ENCODE measurements at places on chromosomes 4 and X.

DNA sequence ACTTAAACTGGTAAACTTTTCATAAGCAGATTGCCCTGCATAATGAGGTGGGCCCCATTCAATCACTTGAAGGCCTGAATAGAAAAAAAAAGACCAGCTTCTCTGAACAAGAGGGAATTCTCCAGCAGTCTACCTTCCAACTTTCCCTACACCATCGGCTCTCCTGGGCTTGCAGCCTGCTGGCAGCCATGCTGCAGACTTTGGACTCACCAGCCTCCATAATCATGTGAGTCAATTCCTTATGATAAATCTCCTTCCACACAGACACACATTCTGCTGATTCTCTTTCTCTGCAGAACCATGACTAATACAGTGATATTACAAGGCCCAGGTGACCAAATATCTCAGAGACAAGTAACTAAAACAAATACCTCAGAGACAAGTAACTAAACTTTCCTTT is 113.8 kb upstream of the WDR17 start:
- no peak for DNase-seq

DNA sequence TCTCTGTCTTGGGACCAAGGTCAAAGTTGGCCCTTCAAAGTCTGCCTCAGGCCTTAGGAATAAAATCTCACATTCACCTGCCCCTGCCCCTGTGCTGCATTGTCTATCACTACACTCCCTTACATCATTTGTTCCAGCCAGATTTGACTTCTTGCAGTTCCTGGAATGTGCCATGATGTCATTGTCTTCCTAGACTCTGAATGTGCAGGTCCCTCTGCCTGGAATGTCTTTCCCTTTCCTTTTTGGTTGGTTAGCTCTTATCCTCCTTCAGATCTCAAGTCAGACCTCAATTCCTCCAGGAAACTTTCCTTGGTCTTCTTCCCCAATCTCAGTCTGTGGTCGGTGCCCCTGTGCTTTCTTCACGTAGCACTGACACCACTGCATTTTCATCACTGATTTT is 67.7 kb upstream of the EFNB1 start:
- no peak for DNase-seq

DNA sequence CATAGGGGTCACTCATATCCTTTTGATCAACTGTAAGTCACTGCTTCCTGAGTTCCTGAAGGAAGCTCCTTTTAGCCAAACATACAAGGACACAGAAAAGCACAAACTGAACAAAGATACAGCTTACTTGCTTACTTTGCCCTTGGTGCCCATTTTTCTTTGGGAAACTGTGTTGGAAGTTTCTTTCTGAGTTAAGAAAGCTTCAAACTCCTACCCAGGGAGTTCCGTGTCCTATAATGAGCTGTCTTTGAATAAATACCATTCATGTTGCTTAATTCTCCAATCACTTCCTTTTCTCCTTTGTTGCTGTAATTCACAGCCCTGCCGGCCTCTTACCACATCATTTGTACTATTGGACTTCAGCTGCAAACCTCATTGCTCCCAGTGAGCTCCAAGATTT is at the start of gene ADH4:
Gene ADH4, minus strand, starts transcription at position 228 of the 400 bp plus-strand sequence. Its CDS starts 75 bp downstream, at position 153.
- DNase-seq: no peak

GRCh38 chr4:167784826-167785225 is 307.5 kb upstream of the ANXA10 start:
- no peak for DNase-seq

GRCh38 chr4:90570615-90571014 is 443.4 kb downstream of the CCSER1 start:
- no peak for DNase-seq

GRCh38 chrX:101206471-101206870 is 13.1 kb upstream of the DRP2 start:
- peak; percentile 56 for DNase-seq

GRCh38 chr4:726235-726787 is 20.7 kb downstream of the PCGF3 start:
- DNase-seq: no peak

DNA sequence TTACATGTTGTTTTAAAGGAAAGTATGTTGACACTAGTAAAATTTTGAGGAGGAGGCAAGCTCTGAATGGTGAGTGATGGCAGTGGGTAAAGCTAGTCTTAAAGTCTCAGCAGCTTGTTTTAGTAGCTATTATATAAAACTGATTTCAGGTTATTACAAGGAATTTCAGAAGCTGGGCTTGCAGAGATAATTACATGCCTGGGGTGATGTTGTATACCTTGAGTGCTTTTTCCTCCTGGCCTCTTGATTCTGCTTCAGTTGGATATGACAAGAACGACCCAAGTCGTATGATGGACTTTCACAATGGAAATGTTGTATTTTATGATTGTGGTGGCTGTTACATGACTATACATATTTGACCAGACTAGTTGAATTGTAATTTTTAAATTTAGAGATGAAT is 175.5 kb upstream of the ADGRL3 start:
- DNase-seq: no peak

DNA sequence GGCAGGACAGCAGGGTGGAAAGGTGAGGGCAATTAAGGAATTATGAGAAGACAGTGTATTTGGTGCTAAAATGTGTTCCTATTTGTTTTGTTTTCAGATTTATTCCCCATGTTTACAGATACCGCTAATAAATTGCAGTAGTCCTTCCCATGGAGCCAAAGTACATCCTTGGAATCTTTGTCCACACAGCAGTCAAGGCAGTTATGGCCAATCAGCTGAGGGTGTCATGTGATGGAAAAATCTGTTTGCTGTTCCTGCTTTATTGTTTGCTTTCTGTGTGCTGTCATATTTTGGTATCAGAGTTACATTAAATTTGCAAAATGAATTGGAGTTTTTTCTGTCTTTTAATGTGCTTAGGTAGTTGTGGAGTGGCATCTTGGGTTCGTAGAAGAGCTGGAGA is 10.5 kb downstream of the TRO start:
- no peak for DNase-seq

- DNase-seq: peak; percentile 61
Measured at GRCh38 chr4:107896158-107896645, 35.1 kb upstream of the CYP2U1 start.

GRCh38 chrX:12802741-12803140 is 11.5 kb downstream of the PRPS2 start:
- DNase-seq: no peak

DNA sequence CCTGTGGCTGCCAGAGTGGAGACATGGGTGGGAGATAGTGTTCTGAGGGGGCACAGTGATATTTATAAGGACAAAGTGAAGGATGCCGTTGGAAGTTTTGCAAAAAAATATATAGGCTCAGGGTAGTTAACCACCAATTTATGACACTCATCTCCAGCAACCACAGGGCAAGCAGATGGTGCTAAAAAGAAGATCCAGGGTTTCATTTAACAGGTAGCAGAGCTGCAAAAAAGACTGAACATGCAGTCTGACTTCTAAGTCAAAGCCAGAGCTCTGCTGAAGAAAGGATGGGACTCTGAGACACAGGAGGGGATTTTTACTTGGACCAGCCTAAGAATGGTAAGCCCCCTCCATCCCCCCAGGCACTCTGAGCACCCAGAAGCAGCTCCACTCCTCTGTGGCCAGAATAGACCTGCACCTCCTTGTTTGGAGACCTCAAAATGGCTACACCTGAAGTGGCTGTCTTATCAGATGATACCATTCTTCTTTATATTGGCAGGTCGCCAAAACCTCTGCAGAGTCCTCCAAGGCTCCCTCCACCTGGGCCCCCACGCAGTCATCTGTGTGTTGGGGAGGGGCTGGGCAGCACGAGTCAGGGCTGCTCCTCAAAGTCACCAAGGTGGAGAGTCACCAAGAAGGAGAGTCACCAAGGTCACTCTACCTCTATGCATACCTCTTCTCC is 161.4 kb upstream of the FAM9B start:
- no peak for DNase-seq

GRCh38 chrX:20418379-20419150 is 151.9 kb upstream of the RPS6KA3 start:
- DNase-seq: no peak

All from NCI-H460 (cell line).